ENCODE measurements at places on chromosomes 2 and 18.

GRCh38 chr2:238158018-238158508, 707 bp upstream of the ERFE start:
- no peak for DNase-seq

DNA sequence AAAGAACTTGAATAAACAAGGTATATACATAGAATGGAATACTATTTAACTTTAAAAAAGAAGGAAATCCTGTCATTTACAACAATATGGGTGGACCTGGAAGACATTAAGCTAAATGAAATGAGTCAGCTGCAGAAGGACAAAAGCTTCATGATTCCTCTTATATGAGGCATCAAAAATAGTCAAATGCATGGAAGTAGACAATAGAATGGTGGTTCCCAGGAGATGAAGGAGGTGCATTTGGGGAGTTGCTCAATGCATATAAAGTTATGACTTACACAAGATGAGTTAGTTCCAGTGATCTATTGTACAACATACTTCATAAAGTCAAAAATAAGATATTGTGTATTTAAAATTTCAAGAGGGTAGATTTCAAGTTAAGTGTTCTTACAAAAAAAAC, 426.1 kb upstream of the UBE2E3 start:
- DNase-seq: no peak

- peak; percentile 4 for DNase-seq
Measured at GRCh38 chr2:196849895-196850294, 40.7 kb upstream of the C2orf66 start.

GRCh38 chr2:124065636-124066035, 40.5 kb downstream of the CNTNAP5 start:
- DNase-seq: no peak

GRCh38 chr2:144678736-144679135, 158.8 kb upstream of the ZEB2 start:
- DNase-seq: no peak

GRCh38 chr18:62957885-62958472, 242.6 kb downstream of the PHLPP1 start:
- DNase-seq: no peak
